ENCODE measurements at places on chromosomes 2 and 18.

GRCh38 chr2:124283096-124283495 lies 258.0 kb downstream of the CNTNAP5 start:
- no peak for DNase-seq

DNA sequence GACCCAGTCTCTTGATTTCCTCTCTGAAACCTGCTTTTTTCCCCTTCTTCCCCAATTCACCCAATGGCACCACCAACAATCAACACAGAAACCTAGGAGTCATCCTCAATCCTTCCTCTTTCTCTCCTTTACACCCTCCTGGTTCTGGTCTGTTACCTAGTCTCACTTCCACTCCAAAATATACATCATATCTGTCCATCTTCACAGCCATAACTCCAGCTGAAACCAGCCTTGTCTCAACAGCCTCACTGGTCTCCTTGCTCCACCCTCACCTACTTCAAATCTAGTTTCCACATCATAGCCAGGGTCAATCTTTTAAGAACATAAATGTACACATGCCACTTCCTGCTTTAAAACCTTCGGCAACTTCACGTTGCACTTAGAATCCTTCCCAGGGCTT lies 11.8 kb upstream of the TWSG1 start:
- DNase-seq, result no peak

- no peak for DNase-seq
These were observed 11.8 kb downstream of the KRTCAP3 start for GRCh38 chr2:27453968-27454367.

- no peak for DNase-seq
These were observed 40.4 kb upstream of the SLC25A52 start for GRCh38 chr18:31801078-31801477.

GRCh38 chr2:95308426-95308990 lies 11.4 kb downstream of the KCNIP3 start:
- no peak for DNase-seq

- no peak for DNase-seq
These were observed 41.4 kb downstream of the AOX1 start for GRCh38 chr2:200627110-200627770.

DNA sequence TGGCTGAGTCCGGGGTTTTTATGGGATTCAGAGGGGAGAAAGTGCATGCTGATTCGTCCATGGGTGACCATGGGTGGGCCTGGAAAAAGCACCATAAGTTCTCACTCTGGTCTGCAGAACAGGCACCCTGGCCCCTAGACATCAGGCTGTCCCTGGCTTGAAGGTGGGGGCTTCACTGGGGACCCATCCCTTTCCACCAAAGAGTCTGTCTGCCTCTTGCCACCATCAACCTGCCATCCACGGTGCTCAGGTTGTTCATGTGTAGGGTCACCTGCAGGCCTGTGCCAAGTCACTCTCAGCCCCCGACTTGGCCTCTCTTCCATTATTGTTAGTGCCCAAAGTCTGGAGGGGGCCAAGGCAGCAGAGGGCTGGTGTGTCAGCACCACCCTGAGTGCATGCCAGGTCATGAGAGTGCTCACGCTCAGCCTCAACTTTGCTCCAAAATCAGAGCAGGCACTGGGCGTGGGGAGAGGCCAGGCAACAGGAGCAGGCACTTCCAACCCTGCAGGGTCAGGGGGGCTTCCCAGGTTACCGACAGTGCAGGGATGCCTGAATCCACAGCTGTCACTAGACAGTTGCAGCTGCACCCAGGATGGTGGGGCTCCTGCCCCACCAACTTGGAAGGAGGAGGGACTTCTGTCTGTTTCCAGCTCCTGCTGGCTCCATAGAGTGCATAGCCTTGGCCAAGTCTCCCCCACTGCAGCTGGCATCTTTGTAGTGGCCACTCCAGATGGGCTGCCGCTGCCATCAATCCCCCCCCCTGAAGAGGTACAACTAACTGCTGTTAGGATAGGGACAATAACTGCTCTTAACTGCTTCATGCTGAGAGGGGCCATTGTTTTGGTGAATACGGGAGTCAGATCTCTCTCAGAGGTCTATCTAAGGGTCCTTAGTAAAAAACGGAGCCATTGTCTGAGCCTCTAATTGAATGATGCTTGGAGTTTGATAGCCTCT lies 209.3 kb downstream of the AKAIN1 start:
- DNase-seq, result no peak

GRCh38 chr2:41741951-41742595 lies 305.7 kb upstream of the PKDCC start:
- no peak for DNase-seq

DNA sequence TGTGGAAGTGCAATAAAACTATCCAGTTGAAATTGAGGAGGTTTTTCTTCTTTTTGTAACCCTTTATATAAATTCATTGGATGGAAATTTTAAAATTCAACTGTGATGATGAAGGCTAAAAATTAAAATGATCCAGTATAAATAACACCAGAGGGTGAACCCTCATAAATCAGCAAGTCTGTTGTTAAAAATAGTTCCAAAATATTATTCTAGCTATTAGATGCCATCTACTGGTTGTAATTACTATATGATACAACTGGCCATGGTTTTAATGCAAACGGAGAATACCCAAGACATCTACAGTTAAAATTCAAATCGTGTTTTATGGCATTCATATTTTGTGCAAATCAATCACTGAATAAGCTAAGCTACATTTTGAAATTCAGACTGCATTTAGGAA lies 53.8 kb downstream of the TMEM200C start:
- no peak for DNase-seq

GRCh38 chr2:215137741-215138340 lies 585 bp downstream of the ABCA12 start:
- no peak for DNase-seq

DNA sequence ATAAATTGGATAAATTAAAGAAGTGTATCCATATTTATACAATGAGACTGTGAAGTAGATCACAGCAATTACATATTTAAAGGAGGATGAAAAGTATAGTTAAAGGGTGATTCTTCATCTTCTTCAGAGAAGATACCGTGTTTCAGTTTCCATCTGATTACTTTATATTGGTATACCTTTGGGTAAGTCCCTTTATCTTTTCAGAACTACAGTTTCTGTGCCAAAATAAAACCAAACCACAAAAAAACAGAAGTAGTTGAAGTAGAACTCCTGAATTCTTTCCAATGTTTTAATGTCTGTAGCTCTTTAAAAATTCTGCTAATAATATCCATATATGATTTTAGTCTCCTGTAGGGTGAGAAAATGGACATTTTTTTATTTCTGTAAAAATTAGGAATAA lies 231.2 kb upstream of the LINC00305 start:
- no peak for DNase-seq

- no peak for DNase-seq
These were observed 49.9 kb upstream of the SLC35F5 start for GRCh38 chr2:113806217-113806913.

DNA sequence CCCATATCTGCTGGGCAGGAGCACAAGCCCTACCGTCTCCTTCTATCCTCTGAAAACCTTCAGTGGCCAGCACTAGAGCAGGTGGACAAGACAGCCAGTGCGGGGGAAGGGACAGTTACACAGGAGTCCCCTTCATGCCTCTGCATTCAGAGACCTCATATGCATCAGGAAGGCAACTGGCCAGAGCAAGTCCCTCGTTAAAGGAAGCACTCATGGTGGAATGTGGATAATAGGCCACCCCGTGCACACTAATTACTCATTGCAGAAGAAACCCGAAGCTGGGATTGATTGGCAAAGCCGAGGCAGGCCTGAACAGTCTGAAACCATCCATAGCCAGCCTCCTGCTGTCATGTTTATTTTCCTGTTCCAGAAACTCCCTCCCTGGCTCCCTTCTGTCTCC lies 11.2 kb downstream of the KIAA2012 start:
- DNase-seq, result no peak

GRCh38 chr2:23359631-23360567 lies 25.1 kb upstream of the KLHL29 start:
- DNase-seq, result no peak

GRCh38 chr2:132547090-132547687 lies 122.8 kb downstream of the LYPD1 start:
- DNase-seq, result no peak

GRCh38 chr2:62347563-62348270 lies 151.8 kb downstream of the B3GNT2 start:
- no peak for DNase-seq

GRCh38 chr18:28175930-28176697 lies 816 bp downstream of the CDH2 start:
- DNase-seq, result no peak

GRCh38 chr2:42270757-42271156 lies 90.3 kb downstream of the COX7A2L start:
- no peak for DNase-seq

DNA sequence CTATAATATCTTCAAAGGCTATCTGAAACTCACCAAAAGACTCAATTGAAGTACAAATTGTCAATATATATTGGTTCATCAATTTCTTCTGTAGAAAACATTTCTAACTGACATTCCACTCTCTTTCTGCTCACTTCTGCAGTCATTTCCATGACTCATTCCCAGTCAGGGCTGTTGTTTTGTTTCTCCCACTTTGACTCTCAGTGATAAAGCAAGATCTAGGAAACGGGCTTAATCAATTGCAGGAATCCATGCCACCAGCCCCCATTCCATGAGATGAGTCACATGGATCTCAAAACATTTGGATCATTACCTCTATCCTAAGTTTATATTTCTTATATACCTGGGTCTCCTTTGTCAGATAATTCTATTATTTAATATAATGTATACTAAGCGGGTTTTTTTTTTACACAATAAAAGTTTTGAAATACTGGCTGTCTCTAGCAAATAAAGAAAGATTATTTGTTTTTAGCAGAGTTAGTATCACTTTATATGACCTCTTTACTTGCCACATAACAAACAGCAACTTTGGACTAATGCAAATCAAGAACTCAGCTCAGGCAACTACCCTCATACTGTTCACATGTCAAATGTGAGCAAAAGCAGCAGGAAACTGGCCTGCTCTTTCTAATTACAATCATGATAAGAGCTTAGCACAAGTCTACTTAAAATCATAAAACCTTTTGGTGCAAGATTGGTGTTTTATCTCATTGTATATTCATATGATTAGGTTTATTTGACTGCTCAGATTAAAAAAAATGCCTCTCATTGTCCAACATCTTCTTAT lies 251.1 kb upstream of the PIK3C3 start:
- no peak for DNase-seq

GRCh38 chr2:98649135-98649991 lies 41.0 kb downstream of the UNC50 start:
- peak; percentile 63 for DNase-seq

DNA sequence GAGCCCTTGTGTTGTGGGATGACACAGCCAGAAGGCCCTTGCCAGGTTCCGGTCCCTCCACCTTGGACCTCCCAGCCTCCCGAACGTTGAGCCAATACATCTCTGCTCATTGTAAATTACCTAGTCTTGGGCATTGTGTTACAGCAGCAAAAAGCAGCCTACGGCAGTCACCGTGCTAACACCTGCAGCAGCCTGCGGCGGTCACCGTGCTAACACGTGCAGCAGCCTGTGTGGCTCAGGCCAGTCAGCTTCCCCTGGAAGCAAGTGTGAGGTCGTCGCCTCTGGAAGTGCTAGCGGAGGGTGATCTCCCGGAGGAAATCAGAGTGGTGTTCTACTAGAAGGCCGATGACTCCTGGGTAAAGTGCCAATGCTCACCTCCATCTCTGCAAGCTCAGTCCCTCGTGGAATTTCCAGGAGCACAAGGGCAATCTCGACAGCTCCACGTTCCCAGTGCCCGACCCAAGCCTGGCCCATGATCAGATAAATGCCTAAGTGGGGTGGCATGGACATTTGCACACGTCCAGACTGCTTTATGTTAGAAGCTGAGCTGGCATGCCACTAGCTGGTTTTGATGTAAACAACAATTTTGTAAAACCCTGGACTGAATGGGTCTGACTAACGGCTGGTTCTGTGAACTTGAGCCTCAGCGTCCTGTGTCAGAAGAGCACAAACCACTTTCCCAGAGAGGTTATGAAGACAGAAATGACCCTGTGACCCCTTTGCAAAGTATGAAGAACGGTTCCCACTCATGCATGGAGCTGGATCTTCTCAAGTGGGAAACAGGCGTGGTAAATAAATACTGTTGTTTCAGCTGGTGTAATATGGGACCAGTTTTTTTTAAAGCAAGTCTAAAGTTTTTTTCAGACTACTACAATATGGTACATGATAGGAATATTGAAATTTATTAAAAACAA lies 11.4 kb upstream of the CNDP1 start:
- DNase-seq, result no peak

GRCh38 chr2:71850306-71850801 lies 297.3 kb downstream of the CYP26B1 start:
- no peak for DNase-seq

DNA sequence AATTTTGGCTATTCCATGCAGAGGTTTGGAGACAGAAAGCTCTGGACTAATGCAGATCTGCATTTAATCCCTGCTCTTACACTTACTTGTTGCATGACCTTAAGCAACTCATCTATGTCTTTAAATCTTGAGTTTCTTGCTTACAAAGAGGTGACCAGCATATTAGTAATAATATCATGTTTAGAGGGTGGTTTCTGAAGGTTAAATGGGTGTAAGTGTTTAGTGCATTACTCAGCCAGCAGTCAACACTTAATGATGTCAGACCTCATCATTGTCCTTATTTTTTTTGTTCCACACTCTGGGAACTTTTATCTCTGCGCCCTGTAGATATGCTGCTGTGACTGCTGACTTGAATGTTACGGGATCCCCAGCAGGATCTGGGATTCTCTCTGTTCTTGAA lies 1.7 kb downstream of the IL1RL1 start:
- no peak for DNase-seq

Data from stimulated activated CD4-positive, alpha-beta T cell treated with anti-CD3 and anti-CD28 coated beads, TNF-alpha, amount 100 ng/mL, for 1 hour (primary cell).